Eye (tissue), 1 donor: ENCODE measurements at places on chromosomes 1 and 21.

DNA sequence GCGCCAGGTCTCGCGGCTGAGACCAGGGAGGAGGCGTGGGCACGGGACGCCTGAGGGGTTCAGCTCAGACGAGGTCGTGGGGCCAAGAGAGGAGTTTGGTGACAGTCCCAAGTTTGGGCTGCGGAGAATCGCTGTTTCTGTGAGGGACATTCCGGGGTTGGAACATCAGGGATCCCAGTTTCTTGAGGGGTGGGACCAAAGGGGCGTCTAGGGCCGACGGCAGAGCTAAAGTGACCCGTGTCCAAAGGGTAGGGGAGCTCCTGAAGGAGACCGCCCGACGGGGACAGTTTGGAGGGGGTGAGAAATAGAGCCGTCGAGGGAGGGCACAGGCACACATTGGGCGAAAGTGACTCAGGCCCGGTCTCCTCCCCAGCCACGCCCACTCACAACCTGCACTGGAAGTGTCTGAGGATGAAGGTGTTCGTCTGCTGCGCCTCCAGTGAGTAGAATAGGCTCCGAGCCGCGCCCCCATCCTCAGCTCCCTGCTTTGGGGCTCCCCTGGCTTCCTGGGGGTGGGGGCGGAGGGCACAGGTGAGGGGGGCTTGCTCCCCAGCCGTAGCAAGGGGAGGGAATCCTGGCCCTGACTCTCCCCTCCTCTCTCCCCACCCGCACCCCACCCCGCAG lies 7.0 kb downstream of the EFNA3 start:
- DNase-seq: no peak

- peak; percentile 49 for DNase-seq
Measured at GRCh38 chr1:112509005-112509659, 367 bp downstream of the WNT2B start.

DNA sequence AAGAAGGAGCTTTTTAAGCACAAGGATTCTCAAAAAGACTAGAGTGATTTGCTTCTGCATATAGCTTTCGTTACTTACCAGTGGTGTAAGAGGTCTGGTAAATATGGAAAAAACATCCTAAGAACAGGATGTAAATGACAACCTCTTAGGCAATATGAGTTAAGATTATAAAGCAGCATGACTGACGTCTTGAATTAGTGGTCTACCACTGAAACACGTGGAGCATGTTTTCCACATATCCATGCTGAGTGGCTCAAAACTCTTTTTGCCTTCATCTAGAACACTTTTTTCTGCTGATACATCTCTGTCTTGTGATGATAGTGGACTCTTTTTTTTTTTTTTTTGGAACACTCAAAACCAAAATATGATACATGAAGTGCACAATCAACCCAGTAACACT lies 44.6 kb downstream of the RCAN1 start:
- no peak for DNase-seq

- DNase-seq: peak; percentile 77
Measured at GRCh38 chr1:46489638-46490405, at the start of gene DMBX1. DMBX1 (plus strand) TSS chr1:46489836; CDS start chr1:46507011, 17,175 bp downstream.

DNA sequence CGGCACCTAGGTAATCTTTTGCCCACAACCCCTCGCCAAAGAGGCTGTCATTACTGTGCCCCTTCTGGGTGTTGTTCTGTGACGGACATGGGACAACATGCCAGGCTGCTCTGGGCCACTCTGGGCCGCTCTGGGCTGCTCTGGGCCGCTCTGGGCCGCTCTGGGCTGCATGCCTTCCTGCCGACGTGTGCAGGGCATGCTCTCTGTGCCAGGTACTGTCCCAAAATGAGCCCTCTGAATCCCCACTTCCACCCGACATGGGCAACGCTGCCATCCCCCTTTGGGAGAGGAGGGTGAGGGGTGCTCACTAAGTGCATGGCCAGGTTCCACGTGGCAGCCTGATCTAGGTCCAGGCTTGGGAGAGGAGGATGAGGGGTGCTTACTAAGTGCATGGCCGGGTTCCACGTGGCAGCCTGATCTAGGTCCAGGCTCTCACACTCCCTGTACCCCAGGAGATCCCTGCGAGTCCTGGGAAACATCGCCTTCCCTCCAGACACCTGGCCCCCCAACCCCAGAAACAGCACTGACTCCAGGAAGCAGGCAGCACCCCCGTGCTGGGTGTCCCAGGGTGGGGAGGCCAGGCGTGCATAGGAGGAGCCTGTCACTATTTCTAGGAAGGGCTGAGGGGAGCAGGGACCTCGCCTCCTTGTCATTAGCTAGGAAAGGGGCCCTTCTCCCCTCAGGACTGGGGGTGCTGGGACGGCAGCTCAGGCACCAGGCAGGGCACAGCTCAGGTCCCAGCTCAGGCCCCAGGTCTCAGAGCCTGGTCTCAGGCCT lies 16.5 kb downstream of the TTC34 start:
- DNase-seq: no peak

DNA sequence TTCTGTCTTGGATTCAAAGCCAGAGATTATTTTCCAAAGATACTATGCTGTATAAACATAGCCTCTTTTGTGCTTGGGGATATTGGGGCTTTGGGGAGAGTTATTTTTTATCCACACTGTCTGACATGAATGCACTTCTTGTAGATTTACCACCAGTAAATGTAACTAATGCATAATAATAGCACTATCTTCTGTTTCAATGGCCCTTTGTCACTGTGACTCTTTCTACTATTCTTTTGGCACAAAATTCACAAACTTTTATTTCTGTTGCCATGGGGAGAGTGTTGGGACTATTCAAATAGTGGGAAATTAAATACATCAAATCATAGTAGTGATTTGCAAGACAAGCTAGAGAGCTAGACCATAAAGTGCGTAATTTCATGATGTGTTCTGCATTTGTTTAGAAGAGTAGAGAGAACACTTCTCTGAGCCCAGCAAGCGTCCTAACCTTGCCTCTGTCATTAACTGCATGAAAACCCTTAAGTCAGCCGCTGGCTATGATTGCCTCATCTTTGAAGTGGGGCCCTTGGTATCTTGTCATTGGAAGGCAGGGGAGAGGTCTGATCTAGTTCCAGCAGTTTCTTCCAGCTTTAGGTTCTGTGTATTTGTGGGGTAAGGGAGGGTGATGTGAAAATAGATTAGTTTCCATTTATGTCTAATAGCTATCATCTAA lies 154.4 kb downstream of the HHAT start:
- DNase-seq: no peak

GRCh38 chr1:243323491-243323890 lies 67.7 kb downstream of the SDCCAG8 start:
- no peak for DNase-seq

- no peak for DNase-seq
Measured at GRCh38 chr1:183226963-183227362, 40.9 kb downstream of the LAMC2 start.

DNA sequence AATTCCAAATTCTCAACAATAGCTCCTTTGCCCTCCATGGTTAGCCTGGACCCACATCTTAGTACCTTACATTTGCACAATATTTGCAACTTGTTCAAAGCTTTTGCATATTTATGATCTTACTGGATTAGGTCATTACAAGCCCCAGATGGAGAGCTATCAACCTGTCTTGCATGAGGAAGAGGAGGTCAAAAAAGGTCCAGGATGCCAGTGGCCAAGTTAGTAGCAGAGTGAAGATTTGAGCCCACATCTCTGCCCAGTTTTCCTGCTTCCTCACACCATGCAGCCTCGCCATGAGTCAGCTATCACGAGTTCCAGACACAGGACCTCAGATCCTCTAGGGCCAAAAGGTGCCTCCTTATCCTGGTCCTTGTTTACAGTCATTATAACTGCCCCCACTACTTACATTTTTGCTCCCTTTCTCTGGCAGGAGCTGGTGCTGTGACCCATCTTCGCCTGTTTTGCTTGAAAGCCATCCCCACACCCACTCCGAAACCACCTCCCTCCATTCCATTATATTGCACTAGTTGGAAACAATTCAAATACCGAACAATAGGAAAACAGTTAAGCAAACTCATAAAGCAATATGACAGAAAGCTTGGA lies 5.0 kb upstream of the AHCYL1 start:
- DNase-seq: no peak

- no peak for DNase-seq
Measured at GRCh38 chr21:14554948-14555347, 8.8 kb upstream of the SAMSN1 start.

GRCh38 chr1:32742199-32742947 lies 39.8 kb upstream of the SYNC start:
- peak; percentile 56 for DNase-seq

GRCh38 chr1:45047032-45047431 lies 35.0 kb downstream of the UROD start:
- DNase-seq: no peak

GRCh38 chr1:232682248-232682647 lies 52.3 kb upstream of the SIPA1L2 start:
- DNase-seq: no peak

GRCh38 chr1:157176591-157177121 lies 38.5 kb upstream of the ETV3 start:
- DNase-seq: no peak

- no peak for DNase-seq
Measured at GRCh38 chr1:231507476-231508355, 20.8 kb upstream of the TSNAX start.
